ENCODE measurements at places on chromosomes 12 and 14. TPM values are rescaled to one million over a fixed set of nuclear protein-coding genes. Genes with fewer than 3 reads are reported as not detected.
A peak's percentile ranks its signal among the peaks of the same experiment; 100 is the strongest.

Gene NKX2-1
- total RNA-seq, result not detected

DNA sequence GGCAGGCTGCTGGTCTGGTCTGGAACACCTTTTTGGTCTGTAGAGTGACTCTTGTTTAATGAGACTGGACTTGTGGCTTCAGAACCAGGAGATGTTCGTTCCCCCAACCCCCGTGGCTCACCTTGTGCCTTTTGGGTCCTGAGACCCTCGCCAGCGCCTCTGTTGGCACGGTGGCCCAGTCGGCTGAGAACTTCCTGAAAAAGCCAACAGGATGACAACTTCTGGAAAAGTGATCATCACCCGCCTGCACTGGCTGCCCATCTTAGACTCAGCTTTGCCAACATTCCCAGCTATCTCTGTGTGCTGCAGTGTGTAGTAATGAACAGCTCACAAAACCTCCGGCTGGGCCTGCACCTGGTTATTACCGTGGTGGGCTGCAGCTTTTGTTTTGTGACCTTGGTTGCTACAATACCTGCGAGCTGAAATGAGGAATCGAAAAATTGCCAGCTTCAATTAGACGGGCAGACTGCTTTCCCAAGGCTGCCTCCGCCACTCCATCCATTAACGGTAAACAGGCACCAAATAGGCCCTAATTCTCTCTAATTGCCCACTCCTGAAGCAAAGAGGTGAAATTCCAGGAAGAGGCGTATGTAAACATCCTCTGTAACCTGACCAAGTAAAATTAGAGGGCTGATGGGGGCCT, 16.0 kb downstream of the MEG3 start:
- DNase-seq, result no peak

Gene MRPS35
- total RNA-seq, result 67.3 TPM

DNA sequence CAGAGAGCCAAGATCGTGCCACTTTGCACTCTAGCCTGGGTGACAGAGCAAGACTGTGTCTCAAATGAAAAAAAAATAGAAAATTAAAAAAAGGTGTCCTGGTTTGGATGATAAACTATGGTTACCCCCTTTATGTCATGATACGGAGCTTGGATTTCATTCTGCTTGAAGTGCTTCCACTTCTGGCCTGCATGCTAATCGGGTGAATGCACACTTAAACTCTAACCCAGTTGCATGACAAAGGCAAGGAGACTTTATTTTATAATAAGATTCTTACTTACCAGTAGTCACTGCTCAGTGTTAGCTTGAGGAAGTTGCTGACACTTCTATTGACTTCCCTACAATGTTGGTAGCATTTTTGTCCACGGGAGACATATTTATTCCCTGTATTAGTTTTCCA, 24.3 kb downstream of the CFAP54 start:
- no peak for DNase-seq

Gene ERBB3
- 1.7 TPM for total RNA-seq

DNA sequence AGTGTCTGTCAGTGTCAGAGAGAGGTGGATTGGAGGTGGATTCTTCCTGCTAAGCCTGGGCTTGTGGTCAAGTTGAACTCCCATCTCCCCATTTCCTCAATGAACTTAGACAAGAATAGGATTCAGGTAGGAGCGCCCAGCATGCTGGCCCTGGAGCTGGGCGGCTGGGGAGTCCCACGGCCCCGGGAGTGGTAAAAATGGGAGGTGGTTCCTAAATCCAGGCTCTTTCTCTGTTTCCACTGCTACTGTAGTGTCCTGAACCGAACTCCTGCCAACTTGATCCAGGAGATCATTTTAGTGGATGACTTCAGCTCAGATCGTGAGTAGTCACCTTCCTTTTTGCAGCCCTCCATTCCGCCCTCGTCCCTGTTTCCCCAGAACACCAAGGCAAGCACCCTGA, 65.1 kb downstream of the GALNT16 start:
- DNase-seq, result no peak

GRCh38 chr12:7994731-7995205, 37.7 kb upstream of the FOXJ2 start:
- peak; percentile 80 for DNase-seq

- DNase-seq, result no peak
These were observed 567.4 kb downstream of the NRXN3 start for GRCh38 chr14:78737601-78738000.

DNA sequence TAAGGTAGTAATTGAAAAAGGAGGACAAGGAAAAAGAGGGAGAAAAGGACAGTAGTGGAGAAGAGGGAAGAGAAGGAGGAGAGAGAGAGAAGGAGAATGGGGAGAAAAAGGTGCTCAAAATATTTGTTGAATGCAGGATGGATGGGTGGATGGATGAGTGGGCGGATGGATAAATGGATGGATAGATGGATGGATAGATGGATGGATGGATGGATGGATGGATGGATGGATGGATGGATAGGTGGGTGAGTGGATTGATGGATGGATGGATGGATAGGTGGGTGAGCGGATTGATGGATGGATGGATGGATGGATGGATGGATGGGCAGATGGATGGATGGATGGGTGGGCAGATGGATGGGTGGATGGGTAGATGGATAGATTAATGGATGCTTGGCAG, 21.3 kb upstream of the C14orf132 start:
- no peak for DNase-seq

- DNase-seq, result no peak
These were observed 17.2 kb upstream of the CCER1 start for GRCh38 chr12:90972226-90972625.

DNA sequence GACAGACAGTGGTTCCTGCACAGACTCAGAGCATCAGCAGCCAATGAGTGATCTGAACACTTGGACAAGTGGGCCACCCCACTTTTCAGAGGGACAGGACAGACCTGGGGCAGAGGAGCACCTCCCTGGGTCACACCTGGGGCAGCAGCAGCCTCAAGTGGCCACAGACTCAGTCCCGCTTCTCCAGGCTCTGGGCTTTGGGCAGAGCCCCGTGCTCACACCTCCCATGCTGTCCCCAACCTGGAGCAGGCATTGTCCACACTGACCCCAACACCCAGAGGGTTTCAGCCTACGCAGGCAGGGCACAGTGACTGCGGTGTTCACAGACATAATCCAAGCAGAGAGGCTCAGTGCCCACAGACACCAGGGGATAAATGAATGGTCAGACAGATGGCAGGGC, 135.5 kb upstream of the SFSWAP start:
- no peak for DNase-seq

Gene TBC1D30
- total RNA-seq, result 0.06 TPM

DNA sequence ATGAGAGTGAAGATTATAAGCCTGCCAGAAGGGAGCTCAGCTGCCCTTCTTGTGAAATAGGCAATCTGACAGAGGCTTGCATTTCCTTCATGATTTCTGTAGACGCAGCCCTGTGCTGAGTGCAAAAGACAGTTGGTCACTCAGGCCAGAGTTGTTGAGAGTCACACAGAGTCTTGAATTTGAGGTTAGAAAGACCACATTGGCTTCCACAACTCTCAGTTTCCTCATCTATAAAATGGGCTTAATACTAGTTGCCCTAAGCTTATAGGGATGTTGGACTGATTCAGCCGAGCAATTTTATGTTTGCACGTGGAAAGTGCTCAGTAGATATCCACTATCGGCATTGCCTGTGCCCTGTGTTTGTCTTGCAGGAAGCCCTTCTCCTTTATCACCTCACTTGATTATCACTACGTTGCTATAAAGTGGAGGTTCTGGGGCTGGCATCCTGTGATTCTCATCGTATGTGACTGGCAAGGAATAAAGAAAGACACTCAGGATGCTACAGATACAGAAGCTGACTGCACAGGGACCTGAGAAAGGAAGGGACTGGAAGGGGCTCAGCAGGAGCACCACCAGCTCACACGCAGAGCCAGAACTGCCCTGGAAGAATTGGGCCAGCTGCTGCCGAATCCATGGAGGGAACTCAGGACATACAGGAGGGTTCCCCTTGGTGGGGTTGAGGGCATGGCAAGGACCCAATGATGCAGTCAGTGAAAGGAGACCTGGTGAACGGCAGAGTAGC, 19.8 kb upstream of the SERPINA4 start:
- no peak for DNase-seq

DNA sequence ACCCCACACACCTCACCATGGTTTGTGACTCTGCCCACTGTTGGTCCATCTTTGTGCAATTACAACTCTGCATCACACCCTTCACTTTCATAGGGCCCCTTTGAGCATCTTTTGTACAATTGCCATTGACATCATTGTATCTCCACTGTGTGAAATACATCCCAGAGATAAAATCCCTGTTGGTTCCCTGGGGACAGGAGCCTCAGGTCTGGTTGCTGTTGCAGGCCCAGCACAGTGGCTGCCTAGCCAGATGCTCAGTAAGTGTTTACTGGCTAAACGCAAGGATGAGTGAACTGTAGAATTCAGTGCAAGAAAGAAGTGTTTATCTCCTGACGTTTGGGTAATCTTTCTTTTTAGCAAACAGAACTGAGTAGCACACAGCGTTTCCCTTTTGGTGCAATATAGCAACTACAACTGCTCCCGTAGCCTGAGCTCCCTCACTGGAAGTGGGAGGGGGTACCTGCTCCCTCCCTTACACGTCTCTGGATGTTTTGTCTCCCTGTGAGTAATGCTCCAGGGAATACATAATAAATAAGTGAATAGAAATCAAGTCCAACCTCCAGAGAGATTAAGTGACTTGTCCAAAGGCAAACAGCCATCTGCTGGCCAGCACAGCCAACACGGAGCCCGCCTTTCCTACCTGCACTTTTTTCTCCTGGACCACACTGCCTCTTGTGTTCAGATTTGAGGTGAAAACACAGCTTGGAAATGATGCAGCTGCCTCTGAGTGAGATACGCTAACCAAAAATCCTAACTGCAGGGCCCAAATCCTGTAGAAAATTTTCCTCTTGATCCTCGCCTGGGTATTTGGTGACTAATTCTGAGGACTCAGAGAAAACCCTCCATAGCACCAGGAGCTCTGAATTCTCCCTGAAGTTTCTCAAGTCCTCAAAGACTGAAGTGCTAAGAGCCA, 27.4 kb downstream of the GALNT16 start:
- no peak for DNase-seq

- DNase-seq, result no peak
These were observed 5.6 kb upstream of the ALDH2 start for GRCh38 chr12:111761099-111761498.

DNA sequence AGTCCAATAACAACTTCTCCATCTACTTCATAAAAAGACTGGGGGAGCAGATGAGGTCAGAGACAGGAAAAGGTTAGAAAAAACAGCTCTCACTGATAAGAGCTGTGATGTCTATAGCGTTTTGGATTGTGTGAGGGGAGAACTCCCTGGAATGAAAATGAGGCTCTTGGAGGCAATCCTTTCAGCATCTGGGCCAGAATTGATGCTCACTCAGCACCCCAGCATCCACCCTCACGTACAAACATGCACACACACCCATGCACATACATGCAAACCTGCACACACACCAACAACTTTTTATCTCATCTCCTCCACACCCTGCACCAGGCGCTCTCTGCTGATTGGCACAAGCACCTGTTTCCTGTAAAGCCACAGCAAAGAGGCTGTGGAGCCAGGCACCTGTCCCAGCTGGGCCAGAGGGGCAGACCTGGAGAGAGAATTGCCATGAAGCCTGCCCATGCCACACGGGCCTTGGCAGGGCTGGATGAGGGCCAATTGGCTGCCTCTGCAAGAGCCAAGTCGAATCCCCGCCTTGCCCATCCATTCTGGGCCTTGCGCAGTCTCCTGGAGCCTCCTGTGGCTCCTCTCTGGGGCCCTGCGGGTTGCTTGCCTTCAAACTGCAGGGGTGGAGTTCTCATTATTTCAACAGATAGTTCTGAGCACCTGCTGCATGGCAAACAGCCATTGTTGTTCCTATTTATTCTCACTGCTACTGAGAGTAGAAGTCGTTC, 53.1 kb downstream of the SYNE3 start:
- peak; percentile 49 for DNase-seq

- peak; percentile 99 for DNase-seq
These were observed 44.3 kb downstream of the KRT80 start for GRCh38 chr12:52147367-52147963.

GRCh38 chr12:112239020-112239419, 113.7 kb downstream of the TRAFD1 start:
- no peak for DNase-seq

Gene TSPAN19
- total RNA-seq, result 0.06 TPM

Gene KIF26A
- under 0.01 TPM for total RNA-seq

Gene LALBA
- not detected for total RNA-seq

GRCh38 chr12:105359856-105360255, 29.4 kb downstream of the C12orf75 start:
- DNase-seq, result no peak

DNA sequence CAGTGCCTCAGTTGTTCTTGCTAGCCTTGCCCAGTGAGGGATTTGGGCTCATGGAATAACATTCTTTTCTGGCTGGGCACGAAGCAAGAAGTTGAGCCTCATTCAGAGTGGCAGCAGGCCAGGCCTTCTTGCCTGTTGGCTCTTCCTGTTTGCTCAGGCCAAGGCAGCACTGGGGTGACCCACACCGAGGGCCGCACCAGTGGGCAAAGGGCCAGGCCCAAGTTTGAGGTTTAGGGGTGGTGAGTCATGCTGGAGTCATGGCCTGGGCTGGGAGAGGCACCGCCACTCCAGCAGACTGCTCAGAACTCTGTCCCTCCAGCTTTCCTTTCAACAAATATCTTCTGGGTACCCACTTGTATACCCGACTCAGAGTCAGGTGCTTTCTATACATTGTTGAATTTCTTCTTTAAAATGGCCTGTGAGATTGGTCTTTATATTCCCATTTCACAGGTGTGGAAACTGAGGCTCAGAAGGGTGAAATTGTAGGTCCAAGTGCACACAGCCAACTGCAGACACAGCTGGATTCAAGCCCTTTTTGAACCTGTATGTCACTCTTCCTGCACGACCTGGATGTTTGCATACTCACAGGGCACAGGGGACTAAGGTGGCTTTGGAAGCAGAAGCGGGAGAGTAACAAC, 279.4 kb downstream of the FOXN3 start:
- peak; percentile 97 for DNase-seq

Gene CLEC6A
- total RNA-seq, result not detected

DNA sequence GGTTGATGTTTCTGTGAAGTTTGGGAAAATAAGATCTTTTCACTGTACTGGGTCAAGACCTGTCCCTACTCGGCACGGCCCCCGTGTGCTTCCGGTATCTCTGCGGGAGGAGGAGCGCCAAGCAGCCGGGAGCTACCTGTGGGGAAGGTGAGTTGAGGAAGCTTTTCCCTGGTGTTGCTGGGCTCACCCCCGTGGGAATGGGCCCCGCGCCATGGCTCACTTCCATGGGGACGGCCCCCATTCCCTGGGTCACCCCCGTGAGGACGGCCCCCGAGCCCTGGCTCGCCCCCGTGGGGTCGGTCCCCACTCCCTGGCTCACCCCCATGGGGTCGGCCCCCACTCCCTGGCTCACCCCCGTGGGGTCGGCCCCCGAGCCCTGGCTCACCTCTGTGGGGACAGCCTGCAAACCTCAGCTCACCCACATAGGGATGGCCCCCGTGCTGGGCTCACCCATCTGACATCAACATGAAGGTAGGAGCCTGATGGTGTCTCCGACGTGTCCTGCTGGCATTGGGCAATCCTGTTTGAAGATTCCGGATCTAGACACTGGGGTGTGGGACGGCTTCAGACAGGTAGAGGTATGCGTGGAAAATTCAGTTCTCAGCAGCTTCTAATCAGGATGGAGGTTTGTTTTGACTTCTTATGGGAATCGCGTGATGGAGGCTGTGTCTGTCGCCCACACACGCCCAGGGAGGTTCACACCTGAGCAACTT, 9.1 kb downstream of the LRCOL1 start:
- DNase-seq, result no peak

Gene C14orf180
- not detected for total RNA-seq

Gene NELL2
- total RNA-seq, result not detected

Gene C14orf132
- total RNA-seq, result 8.1 TPM

- DNase-seq, result peak; percentile 67
These were observed 45.4 kb downstream of the DCAF5 start for GRCh38 chr14:69107407-69108003.
